ENCODE measurements at places on chromosomes 4 and X. TPM values are rescaled to one million over a fixed set of nuclear protein-coding genes. Genes with fewer than 3 reads are reported as not detected.

DNA sequence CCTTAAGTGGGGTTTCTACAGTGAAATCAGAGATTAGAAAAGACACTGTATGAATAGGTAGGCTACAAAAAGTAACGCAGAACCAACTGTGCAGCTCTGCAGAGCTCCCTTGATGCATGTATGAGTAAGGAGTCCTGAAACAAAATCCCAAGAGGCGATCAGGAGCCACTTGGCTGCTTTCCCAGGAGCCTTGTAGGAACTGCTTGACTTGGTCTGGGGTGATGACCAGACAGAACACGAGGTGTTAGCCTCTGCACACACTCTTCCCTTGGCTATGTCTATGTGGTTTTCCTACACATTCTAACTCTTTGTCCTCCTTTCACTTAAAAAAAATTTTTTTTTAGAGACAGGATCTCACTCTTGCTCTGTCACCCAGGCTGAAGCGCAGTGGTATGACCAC is 22.8 kb upstream of the AP1S2 start:
- DNase-seq, result no peak

DNA sequence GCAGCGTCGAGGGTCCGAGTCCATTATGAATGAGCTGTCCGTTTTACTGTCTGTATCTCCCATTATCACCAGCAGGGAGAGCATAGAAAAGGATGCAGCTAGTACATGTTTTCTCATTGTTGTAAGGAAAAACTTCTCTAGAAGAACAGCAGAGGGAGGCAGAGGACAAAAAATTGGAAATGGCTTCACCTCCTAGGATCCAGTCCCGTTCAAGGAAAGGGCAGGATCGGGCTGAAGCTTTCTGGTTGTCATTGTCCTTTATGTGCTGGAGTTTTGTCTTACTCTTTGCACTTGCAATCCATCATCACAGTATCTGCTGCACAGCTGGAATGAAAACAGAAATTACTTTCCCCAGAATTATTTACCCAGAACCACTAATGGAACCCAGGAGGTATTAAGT is 14.7 kb downstream of the NDP start:
- DNase-seq, result no peak

- no peak for DNase-seq
Measured at GRCh38 chr4:151955721-151956380, 195.0 kb upstream of the GATB start.

GRCh38 chrX:33204889-33205288 is 6.5 kb downstream of the DMD start:
- DNase-seq, result no peak

DNA sequence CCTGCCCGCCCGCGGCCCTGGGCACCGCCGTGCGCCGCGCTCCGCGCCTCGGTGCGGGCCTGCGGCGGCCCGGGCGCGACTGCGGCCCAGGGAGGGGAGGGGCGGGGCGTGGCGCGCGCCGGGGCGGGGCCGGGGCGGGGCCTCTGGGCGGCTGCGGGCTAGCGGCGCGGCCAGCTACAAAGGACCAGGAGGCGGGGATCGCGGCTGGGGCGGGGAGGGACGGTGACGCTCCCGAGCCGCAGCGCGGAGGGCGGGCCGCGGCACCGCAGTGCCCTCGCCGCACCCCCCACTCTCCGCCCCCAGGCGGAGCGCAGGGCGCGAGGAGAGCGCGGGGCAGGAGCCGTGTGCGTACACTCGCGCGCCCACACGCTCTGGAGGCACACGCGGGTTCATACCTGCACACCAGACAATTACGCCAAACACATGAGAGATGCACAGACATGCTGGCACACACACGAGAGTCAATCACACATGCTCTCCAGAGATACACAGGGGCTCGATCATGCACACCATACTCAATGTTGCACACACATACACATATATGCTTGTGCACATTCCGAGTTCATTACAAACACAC is at the start of gene CRMP1:
TSS of gene CRMP1 (minus strand) at position 83 of the 577 bp plus-strand sequence. CDS start 117 bp downstream, outside the sequence.
- DNase-seq, result no peak

- no peak for DNase-seq
Measured at GRCh38 chr4:185956544-185956940, 112.4 kb upstream of the TLR3 start.

DNA sequence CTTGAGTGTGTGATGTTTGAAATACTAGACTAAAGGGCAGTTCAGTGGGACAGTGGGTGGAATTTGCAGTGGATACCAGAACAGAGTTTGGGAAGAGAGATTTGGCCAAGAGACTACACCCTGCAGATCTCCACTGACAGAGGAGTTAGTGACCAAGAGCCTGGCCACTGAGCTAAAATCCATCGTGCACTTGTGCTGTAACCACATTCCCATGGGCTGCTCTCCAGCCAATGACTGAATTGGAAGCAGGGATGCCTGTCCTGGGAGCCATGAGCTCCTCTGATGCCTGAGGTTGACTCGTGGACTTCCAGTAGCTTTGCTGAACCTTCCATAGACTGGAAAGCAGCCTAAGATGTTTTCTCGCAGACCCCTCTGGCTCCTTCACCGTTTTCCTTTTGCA is 296.1 kb downstream of the TRIML1 start:
- no peak for DNase-seq

GRCh38 chrX:148498067-148498466 is 2.4 kb upstream of the AFF2 start:
- DNase-seq, result no peak

Gene HSFX2
- not detected for total RNA-seq

Gene GUCY1A1
- 63.1 TPM for total RNA-seq

GRCh38 chr4:80079255-80079923 is 6.4 kb upstream of the ANTXR2 start:
- no peak for DNase-seq

DNA sequence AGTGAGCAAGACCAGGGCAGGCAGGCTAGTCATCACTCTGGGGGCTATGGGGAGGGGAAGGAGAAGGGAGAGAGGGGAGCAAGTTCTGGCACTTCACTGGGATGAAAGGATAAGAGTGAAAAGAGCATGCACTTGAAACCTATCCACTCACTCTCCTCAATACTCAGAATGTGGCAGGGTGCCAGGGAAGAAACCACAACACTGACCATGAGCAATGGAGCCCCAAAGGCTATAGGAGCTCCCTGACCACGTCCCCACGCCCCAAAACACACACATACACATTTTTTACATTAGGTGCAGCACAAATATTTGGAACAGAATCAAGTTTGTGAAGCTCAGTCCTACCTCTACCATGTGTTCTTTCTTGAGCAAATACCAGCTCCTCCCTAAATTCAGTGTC is 132.2 kb downstream of the IDS start:
- no peak for DNase-seq

- no peak for DNase-seq
Measured at GRCh38 chrX:38103857-38104812, 97.8 kb downstream of the SYTL5 start.

DNA sequence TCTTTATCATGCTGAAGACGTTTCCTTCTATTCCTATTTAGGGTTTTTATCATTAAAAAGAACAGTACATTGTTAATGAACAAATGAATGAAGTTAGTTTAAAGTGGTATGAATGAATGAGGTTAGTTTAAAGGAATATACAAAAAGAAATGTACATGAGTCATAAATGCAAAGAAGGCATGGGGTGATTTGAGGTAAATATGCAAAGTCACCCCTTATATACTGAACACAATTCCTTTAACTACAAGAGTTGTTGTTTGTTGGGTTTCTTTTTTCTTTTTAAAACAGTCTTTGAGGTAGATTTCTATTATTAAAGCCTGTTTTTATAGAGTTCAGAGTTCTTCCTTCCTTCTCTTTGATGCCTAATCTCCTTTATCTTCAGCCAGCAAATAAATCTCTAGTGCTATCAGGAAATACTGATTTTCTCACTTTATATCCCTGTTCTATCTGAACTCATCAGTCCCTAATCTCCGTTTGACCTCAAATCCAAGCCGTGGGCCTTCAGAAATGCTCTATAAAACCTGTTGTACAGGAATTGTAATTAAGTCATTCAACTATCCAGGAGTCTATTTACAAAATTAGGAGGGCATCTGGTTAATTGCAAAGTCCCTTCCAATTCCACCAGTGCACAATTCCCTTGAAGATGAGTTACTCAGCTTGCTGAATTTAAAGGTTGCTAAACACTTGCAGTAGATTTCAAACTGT is 31.6 kb upstream of the ABCG2 start:
- no peak for DNase-seq

- DNase-seq, result no peak
Measured at GRCh38 chrX:830532-830931, 199.9 kb downstream of the SHOX start.

GRCh38 chr4:15912961-15913630 is 25.4 kb downstream of the FGFBP1 start:
- no peak for DNase-seq

GRCh38 chrX:24055043-24055356 is 244 bp downstream of the EIF2S3 start:
- DNase-seq, result no peak

Gene TRIM60
- total RNA-seq, result not detected

- no peak for DNase-seq
Measured at GRCh38 chr4:90349636-90350035, 222.4 kb downstream of the CCSER1 start.

Gene ATP8A1
- 84.7 TPM for total RNA-seq

DNA sequence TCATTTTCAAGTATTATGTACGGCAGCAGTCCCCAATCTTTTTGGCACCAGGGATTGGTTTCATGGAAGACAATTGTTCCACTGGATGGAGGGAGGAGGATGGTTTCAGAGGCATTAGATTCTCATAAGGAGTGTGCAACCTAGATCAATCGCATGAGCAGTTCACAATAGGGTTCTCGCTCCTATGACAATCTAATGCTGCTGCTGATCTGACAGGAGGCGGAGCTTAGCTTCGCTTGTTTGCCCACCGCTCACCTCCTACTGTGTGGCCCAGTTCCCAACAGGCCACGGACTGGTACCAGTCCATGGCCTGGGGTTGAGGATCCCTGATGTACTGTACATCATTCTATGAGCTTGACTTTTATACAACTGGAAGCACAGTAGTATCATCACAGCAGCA is 48.4 kb downstream of the SMIM20 start:
- DNase-seq, result no peak

GRCh38 chr4:122700178-122700725 is 32.3 kb upstream of the BBS12 start:
- no peak for DNase-seq

- DNase-seq, result no peak
Measured at GRCh38 chr4:159369256-159369655, 266.4 kb downstream of the RAPGEF2 start.

Gene HMX1
- total RNA-seq, result not detected

DNA sequence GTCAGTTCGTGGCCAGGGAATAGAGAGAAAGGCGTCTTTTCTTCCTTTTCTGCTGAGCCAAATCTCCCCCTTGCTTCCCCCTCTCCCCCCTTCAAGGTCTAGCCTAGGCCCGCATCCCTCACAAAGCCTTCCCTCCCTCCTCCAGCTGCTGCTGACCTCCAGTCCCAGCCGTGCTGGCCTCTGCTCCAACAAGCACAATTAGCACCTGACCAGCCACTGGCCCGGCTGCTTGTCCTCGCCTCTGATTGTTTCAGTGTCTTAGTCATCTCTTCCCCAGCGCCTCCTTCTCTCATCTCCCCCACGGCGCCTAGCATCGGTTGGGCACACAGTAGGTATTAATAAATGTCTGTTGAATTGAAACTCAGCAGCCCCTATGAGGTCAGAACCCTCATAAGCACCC is 4.2 kb downstream of the ELF4 start:
- DNase-seq, result no peak

DNA sequence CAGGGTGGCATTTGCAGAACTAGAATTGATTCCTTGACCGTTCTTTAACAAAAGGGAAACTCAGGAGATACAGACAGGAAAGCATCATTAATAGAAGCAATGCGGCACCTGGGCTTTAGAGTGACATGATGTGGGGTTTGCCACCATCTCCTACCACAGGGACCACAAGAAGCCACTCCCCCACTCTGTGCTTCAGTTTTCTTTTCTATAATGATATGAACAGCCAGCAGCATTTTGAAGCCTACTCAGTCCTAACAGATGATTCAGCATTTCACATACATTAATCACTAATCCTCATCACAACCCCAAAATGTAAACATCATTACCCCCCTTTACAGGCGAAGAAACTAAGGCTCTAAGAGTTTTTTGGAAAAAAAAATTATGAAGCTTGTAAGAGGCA is 22.9 kb downstream of the CCDC149 start:
- DNase-seq, result no peak

DNA sequence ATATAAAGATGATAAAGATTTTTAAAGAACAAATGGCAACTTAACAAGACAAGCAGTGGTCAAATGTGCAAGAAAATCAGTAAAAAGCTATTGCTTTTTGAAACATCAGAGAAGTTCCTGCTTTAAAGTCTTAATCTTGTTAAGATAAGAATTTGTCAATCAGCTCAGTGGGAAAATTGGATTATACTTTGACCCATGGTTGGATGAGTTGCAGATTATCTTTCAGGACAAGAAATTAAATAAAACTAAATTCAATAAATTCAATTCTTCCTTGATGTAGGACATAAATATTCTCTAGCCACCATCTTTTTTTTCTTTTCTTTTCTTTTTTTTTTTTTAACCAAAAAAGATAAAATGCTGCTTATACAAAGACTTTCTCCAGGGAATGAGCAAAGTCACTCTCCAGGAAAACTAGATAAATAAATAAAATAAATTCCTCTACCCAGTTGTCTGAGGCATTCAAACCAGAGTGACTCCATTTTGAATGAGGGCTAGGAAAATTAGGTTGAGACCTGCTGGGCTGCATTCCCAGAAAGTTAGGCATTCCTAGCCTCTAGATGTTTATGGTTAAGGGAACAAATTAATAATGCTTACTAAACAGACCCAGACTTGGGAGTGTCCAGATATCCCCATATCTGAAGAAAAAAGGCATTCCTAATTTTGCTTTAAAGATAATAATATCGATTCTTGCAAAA is 211.2 kb downstream of the SNCA start:
- DNase-seq, result no peak

DNA sequence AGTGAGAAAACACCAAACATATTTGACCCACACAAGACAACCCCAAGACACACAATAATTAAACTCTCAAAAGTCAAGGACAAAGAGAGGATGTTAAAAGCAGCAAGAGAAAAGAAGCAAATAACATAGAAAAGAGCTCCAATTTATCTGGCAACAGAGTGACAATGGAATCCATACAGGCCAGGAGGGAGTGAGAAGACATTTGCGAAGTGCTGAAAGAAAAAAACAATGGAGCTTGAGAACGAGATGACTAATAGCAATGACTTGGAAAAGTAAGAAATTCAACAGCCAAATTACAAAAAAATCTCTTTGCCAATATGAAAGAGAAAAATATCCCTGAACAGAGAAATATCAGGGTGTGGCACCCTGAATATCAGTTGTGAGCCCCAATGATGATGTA is 61.6 kb downstream of the MAD2L1 start:
- no peak for DNase-seq

DNA sequence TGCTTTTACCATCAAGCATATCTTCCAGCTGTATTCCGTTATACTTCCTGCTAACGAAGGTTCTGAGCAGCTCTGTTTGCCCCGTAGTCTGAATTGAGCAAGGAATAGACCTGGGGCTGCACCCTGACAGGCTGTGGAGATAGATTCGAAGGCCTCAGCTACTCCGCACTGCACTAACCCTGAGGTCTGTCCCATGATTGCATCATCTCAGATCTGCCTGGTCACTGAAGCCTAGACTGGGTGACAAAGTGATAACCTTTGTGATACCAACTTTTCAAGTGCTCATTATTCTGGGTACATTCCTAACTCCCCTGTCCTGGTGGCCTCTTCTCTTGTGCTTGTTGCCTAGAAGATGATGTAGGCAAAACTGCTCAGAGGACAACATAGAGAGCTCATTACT is 29.9 kb upstream of the PGRMC1 start:
- no peak for DNase-seq
